ENCODE measurements at places on chromosomes 16 and 17. TPM values are rescaled to one million over a fixed set of nuclear protein-coding genes. Genes with fewer than 3 reads are reported as not detected.

The TNK1 gene
- polyA plus RNA-seq, result 0.21 TPM

DNA sequence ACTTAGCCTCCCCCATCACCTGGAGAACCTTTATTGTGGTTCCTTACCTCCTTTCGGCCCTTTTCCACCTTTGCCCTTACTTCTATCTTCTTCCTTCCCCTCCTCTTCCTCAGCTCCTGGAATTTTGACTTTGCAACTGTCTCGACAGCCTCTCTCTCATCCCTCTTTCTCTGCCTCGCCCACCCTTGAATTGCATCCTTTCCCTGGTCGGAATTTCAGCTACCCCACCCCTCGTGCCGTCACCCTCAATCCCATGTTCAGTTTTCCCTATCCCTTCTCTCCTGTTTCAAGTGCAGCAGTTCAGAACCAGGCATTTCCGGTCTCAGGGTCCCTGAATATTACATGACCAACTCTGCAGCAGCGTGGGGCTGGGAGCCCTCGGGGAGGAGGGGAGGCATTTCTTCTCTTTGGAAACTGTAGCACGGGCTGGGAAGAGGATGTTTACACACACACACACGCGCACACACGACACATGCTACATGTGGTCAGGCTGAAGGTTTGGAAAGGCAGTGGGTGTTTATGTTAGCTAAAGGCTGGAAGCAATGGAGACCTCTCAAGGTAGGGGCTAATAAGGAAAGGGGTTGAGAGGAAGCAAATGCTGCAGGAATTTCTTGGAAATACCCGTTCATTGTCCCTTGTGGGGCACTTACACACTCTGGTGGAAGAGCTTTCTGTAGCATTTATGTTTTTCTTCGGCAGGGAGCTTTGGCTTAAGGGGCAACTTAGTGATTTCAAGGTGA is 971 bp downstream of the MINK1 start:
- DNase-seq, result peak; percentile 17
- H3K27ac ChIP-seq, result peak overlapping the region; percentile 86
- H3K4me3 ChIP-seq, result peak overlapping the region; percentile 88
- no peaks in the 10 kb centered on the region for H3K36me3 ChIP-seq

GRCh38 chr17:30956764-30957374 is 14.0 kb upstream of the RNF135 start:
- H3K4me1 ChIP-seq, result no peaks in the 10 kb centered on the region
- H3K4me3 ChIP-seq, result no peak overlapping the region
- H3K27ac ChIP-seq, result no peak overlapping the region
- no peak for DNase-seq
- peaks cover 5% of the 10 kb centered on the region for H3K27me3 ChIP-seq
- H3K36me3 ChIP-seq, result no peaks in the 10 kb centered on the region

DNA sequence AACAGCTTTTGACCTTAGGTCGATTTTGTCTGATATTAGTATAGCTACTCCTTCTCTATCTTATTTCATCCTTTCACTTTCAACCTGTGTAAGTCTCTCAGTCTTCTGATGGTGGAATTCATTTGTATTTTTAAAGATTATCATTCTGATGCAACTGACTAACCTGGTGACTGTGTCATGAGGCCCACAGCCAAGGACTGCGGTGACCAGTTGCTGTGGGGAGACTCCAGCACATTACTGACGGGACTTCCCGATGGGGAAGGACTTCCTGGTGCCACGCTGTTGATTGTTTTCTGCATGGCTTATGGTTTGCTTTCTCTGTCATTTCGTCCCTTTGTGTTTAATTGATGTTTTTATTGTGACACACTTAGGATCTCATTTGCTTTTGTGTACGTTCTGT is 34.2 kb downstream of the RMI2 start:
- H3K4me1 ChIP-seq, result no peaks in the 10 kb centered on the region
- no peak overlapping the region for H3K27ac ChIP-seq
- no peak for DNase-seq
- peaks cover 2% of the 10 kb centered on the region for H3K27me3 ChIP-seq
- peaks cover 29% of the 10 kb centered on the region for H3K36me3 ChIP-seq
- H3K4me3 ChIP-seq, result no peak overlapping the region

DNA sequence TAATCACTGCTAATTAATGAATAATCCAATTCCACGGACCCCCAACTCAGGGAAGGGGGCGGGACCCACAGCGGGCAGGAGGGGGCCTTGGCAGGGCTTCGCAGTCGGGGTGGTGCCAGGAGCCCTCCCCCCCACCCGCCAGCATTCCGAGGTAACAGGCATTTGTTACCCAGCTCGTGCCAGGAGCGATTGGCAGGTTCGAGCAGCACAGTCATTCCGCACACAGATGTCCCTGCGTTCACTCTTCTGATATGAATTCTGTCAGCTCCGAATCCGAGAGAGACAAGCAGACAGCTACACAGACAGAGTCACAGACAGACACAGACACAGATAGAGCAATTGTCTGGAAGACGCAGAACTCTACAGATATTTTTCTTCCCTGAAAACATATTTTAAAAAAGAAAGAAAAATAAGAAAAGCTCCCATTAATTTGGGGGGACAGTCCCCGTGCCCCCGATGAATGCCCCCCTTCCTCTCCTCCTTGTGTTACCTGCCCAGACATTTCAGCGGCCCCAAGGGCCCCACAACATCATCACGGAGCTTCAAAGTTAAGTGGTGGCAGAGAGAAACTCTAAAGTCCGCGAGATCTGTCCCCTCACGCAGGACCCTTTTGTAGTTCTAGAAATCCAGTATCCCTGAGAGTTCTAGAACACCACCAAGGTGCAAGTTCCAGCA is 10.2 kb downstream of the NEUROD2 start:
- peaks cover 26% of the 10 kb centered on the region for H3K27me3 ChIP-seq
- H3K36me3 ChIP-seq, result peaks cover under 1% of the 10 kb centered on the region
- no peak overlapping the region for H3K4me3 ChIP-seq
- no peak for DNase-seq
